ENCODE measurements at places on chromosomes 11 and 22.

GRCh38 chr11:83070731-83071566 is 748 bp downstream of the RAB30 start:
- no peak for DNase-seq

- DNase-seq: no peak
Observed at GRCh38 chr11:74566146-74566960, 26.0 kb upstream of the POLD3 start.

- DNase-seq: no peak
Observed at GRCh38 chr22:33812360-33812977, 107.8 kb downstream of the LARGE1 start.

DNA sequence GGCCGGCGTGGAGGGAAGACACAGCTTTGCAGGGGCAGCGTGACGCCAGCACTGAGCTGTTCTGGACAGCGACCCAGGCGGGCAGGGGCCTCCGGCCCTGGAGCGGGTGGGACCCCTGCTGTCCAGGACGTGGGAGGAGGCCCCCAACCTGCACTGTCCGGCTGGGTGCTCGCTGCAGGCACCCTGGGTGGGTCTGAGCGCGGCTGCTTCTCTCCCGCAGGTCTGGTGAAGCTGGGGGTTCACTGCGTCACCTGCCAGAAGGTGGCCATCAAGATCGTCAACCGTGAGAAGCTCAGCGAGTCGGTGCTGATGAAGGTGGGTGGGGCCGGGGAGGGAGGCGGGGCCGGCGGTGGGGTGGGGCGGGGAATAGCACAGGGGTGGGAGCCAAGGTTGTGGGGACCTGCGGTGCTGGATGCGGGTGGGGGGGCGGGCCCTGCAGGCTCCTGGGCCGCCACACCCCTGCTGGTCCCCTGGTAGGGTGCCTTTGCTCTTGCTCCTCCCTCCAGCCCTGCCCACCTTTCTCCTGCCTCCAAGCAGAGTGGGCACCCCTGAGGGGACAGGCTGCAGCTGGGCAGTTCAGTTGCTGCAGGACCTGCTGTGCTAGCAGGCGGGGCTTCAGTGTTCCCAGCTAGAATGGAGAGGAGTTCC is 46.2 kb downstream of the BRSK2 start:
- peak; percentile 97 for DNase-seq

DNA sequence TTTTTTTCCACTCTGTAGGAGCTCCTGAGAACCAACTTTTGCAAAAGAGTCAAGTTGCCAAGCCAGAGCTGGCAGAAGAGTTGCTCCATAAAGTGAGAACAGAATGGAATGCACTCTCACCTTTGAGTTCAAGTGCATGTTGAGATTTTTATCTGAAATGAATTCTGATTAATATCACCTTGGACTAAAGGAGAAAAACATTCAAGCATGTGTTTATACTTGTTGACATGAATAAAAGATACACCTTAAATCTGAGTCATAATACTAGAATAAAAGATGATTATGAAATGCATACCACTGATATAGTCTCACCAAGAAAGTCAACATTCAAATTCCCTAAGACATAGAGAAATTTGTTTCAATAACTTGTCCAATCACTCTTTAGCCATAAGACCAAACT is 37.8 kb downstream of the ARL14EP start:
- DNase-seq: no peak

GRCh38 chr22:44366372-44367300 is 53.9 kb upstream of the SHISAL1 start:
- DNase-seq: no peak

GRCh38 chr11:14793546-14793945 is 98.5 kb downstream of the CYP2R1 start:
- DNase-seq: no peak

DNA sequence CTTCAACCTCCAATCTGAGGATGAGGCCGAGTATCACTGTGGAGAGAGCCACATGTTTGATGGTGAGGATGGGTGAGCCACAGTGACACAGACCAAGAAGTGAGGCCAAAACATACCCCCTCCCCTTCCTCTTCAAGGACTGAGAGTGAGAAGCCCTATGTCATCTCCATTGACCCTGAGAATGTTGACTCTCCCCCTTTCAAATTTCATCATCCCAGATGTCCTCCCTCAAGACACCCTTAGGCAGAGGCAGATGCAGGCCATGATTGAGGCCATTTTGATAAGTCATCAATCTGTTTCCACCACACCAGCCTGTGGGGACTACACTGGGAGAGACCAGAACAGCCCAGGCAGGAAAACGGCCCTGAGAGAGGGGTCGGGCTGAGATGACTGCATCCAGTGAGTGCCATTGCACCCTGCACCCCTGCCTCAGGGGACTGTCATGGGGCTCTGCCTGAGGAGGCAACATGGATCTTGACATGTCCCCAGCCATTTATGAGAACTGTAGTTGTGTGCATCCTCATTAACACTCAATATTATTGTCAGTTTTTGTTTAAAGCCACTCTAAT is 84.2 kb upstream of the IGLL5 start:
- no peak for DNase-seq

- no peak for DNase-seq
Observed at GRCh38 chr11:101960231-101960630, 43.9 kb upstream of the ANGPTL5 start.

DNA sequence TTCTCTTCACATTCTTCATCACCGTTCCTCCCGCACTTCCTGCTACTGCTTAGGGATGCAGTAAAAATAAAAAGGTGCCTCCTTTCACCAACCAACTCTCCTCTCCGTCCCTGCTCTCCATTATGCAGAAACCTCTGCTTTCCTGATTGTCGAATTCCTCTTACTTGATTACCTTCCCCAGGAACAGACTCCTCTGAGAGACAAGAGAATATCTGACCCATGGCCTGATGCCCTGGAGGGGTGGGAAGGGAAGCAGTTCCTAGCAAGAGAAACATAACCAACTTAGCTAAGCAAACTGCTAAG is 80.9 kb downstream of the TRIM29 start:
- DNase-seq: no peak

DNA sequence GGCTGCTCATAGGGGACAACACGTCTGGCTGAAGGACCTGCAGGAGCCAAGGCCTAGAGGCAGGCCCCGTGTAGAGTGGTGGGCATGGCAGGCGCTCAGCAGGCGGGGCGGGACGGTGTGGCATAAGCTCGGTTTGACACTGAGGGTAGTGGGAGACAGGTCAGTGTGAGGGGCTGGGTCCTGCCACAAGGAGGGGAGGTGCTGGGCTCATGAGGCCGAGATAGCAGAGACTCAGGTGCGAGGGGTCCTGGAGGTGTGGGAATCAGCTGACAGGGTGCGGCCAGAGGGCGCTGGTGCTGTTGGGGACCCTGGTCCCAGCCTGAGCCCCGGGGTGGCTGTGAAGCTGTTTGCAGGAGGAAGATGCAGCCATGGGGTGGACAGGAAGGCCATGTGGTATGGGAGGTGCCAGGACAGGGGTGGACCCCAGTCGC is 6.7 kb downstream of the SLC22A12 start:
- no peak for DNase-seq

GRCh38 chr11:66967670-66968425 is 7.3 kb upstream of the C11orf86 start:
- DNase-seq: no peak

DNA sequence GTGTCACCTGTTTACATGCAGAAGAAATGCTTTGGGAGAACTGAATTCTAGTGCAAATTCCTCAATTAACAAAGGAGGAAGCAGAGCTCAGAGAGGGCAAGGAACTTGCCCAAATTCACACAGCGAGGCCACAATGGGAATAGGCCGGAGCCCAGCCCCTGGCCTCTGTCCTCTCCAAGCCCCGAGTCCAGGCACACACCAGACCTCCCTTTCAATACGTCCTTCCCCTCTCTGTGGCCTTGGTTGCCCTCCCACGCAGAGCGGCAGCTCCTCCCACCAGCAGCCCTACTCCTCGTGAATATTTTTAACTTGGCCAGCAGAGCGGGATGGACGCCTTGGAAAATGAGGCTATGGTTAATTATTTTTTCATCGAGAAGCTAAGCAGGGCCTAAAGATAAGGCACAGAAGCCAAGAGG is 1.6 kb upstream of the CARD10 start:
- no peak for DNase-seq

DNA sequence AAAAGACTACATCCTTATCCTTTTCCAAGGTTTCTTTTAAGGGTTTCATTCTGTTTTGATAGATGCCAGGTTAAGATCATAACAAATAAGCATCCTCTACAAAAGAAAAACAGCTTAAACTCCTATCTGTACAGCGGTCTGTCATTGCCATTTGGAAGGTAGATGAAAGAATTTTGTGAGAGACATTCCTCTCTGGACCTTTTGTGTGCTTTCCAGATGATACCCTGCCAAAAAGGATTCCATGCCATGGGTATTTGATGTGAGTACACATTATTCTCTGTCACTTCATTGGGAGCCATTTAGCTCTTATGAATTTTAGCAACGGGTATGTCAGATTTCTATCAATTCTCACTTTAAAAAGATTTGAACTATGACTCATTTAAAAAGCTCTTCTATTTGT is 153.7 kb downstream of the GRIA4 start:
- no peak for DNase-seq

DNA sequence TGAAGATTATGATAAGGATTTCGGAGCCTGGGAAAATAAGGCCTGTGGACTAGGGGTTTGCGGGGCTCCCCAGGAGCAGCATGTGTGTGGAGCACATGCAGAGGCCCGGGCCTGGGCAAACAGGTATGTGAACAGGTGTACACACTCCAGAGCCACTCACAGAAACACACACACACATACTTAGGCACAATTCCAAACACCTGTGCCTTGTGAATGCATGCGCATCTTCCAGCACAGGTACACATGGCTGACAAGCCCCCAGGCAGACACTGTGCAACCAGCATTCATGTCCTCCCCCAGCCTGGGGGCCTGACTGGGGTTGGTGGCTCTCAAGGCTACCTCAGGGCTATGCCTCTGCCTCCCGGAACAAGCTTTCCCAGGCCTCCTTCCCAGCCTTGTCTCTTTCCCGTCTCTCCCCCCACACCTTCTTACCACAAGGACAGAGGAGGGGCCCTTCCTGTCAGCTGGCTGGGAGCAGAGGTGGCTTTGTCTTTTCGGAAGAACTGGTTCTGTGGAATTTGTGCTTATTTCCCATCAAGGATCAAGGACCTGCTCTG is 2.6 kb upstream of the P2RY6 start:
- no peak for DNase-seq

GRCh38 chr22:27386186-27386585 is 415.4 kb downstream of the MN1 start:
- DNase-seq: no peak

- no peak for DNase-seq
Observed at GRCh38 chr11:72338741-72339140, 94.8 kb upstream of the PHOX2A start.

GRCh38 chr11:132804258-132804657 is 728.0 kb downstream of the OPCML start:
- DNase-seq: no peak

DNA sequence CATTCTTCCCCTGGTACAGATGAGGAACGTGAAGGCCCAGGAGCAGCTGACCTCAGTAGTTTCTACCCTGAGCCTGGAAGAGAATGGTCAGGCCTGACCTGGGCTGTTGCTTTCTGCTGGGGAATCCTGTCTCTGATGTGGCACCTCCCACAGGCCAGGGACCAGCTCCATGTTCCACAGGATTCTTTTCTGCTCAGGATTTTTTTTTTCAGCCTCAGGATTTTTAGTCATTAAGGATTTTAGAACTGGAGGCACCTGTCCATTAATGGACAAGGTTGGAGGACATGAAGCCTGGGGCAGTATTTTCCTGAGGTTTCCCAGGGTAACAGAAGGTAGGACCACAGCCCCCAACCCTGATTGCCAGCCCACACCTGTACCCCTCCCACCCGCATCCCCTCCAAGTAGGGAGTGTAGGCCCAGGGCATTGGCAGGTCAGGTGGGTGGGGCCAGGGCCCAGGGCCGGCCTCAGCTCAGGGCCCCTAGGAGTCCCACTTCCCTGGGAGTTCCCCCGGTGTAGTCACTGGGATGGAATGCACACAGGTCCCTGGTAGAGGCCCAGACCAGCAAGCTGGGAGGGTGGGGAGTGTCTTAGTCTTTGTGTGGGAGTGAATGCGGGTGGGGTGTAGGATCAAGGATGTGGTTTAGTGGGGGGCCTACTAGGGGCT is 16.1 kb downstream of the BIK start:
- DNase-seq: peak; percentile 92

- no peak for DNase-seq
Observed at GRCh38 chr22:29587938-29588699, 7.2 kb upstream of the NIPSNAP1 start.

GRCh38 chr11:107598225-107599139 is 7.5 kb downstream of the ELMOD1 start:
- DNase-seq: peak; percentile 51

DNA sequence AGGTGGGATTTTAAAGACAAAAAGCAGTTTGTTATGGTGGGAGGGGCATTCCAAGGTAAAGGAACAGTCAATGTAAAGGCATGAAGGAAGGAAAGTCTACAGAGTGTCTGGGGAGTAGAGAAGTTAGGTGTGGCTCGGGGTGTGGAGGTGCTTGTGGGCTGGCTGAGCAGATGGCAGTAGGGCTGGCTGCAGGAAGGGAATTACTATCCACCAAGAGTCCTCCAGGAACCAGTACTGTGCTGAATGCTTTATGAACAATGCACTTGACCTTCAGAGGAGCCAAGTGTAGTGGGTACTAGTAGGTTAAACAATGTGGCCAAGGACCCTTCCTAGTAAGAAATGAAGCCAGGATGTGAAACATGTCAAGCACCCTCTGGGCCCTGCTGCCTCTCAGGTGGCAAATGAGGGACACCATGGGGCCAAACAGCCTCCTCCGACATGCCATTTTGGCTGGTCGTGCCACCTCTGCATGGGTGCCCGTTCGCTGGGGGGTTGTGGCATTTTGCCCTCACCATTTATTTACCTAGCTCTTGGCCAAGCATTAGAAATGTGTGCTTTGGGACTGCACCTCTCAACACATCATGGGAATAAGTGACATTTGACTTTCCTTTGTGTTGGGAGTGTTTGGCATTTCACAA is 123.6 kb upstream of the TENM4 start:
- DNase-seq: no peak

GRCh38 chr11:69374110-69374945 is 80.4 kb downstream of the MYEOV start:
- DNase-seq: no peak

DNA sequence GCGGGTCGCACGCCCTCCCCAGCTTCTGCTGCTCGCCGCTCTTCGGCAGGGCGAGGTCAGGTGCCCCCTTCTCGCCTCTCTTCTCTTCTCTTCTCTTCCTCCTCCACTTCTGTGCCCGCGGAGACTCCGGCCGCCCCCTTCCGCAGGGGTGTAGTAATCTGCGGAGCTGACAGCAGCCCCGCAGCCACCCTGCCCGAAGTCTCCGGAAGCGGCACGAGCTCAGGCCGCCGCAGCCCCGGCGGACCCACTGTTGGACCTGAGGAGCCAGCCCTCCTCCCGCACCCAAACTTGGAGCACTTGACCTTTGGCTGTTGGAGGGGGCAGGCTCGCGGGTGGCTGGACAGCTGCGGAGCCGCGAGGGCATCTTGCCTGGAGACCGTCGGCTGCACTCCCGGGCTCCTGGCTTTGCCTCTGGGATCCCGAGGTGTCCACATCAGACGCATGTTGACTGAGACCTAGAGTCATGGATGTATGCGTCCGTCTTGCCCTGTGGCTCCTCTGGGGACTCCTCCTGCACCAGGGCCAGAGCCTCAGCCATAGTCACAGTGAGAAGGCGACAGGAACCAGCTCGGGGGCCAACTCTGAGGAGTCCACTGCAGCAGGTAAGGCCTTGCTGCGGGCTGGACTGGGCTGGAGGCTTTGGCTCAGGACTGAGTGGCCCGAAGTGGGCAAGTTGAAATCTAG is 486 bp downstream of the STIM1 start:
- DNase-seq: peak; percentile 54

GRCh38 chr11:96299155-96299888 is 43.7 kb downstream of the MAML2 start:
- no peak for DNase-seq

All from 8988T (cell line).